Tibial nerve (tissue), 4 donors: ENCODE measurements at places on chromosomes 2 and 18.
A peak's percentile ranks its signal among the peaks of the same experiment; 100 is the strongest.

GRCh38 chr2:61443342-61444041 is 27.4 kb downstream of the USP34 start:
- DNase-seq, result no peak

DNA sequence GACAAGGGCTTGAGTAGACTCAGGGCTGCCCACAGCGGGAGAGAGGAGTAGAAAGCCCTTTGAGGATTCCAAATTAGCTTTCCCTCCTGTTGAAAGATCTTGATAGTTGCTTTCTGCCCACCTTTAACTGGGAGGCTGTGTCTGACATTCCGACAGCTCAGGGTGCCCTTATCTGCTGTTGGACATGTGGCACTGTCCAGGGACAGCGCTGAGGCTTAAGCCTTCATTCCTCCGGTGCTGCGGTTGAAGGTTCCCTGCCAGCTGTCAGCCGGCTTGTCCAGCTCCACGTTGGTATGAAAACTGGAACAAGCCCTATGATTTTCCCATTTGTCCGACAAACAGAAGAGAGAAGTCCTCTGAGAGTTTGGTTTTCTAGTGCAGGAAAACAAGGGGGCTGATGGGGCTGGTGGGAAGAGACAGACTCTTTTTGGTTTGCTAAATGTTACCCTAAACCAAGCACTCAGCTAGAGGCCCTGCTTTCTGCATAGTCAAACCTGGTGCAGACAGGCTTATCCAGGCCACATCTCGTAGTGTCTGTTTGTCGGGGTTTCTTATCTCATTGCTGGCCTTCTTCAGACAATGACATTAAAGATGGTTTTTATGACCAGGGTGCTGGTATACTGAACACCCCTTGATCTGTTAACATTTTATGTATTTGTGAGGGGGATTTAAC is 24.5 kb downstream of the GREB1 start:
- DNase-seq, result no peak

DNA sequence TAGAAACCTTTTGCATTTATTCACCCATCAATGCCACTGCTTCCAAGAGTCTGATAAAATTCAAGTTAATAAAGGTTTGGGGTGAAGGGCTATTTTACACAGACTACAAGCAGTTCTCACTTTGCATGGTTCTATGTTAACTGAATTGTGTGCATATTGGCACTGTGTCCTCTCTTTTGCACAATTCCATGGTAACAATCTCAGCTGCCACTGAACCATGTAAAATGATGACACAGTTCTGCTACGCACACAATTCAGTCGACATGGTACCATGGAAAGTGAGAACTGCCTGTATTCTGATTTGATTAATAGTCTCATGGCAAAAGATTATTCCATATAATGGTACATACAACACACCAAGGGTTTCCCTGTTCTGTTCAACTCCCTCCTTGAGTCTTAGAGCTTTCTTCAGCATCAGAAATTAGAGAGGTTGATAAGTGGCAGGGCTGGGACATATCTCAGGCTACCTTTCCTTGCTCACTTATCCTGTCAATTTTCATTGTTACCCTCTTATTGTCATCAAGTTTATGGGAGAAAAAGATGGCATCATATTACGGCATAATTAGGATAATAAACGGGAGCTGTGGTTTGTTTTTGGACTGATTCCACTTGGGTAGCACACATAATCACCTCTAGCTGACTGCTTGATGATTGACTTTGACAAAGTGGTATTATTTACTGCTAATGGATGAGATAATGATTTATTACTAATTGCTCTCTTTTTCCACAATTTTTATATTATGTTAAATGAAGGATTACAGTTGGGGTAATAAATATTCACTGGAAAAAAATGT is 139.3 kb upstream of the CREB1 start:
- DNase-seq, result no peak

- no peak for DNase-seq
These were observed 363.5 kb upstream of the TNP1 start for GRCh38 chr2:217223222-217223930.

DNA sequence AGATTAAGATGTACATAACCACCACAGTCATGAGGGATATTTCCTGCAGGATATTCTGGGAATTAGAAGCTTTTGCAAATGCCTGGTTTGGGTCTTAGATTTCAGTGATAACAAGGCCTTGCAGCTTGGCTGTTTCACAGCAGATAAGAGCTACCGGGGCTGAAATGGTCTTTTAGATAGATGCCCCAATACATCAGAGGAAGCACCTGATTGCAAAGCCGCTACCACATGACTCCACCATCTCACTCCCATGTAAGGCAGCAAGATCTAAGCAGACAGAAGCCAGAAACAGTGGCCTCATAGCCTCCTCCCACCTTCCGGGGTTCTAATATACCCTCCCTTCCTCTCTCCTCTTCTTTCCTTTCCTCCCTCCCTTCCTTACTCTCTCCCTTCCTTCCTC is 31.1 kb upstream of the EPG5 start:
- no peak for DNase-seq

GRCh38 chr2:65370387-65371073 is 61.9 kb downstream of the SPRED2 start:
- DNase-seq, result peak; percentile 57

DNA sequence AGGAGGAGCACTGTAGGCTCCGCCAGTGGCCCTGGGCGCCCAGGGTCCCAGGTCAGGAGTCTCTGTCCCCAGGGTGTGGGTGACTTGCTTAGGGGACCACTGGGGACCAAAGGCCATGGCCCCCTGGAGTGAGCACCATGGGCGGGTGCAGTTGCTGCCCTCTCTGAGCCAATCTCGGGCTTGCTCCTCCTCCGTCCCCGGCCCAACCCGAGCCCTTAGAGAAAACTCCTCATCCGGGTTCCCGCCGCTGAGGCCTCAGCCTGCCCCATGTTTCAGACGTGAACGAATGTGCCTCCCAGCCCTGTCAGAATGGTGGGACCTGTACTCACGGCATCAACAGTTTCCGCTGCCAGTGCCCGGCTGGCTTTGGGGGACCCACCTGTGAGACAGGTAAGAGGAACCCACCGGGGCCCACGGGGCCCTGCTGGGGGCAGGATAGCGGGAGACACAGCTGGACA is 38.6 kb downstream of the SNED1 start:
- no peak for DNase-seq

GRCh38 chr2:126890136-126890510 is 8.6 kb upstream of the TEX51 start:
- no peak for DNase-seq

DNA sequence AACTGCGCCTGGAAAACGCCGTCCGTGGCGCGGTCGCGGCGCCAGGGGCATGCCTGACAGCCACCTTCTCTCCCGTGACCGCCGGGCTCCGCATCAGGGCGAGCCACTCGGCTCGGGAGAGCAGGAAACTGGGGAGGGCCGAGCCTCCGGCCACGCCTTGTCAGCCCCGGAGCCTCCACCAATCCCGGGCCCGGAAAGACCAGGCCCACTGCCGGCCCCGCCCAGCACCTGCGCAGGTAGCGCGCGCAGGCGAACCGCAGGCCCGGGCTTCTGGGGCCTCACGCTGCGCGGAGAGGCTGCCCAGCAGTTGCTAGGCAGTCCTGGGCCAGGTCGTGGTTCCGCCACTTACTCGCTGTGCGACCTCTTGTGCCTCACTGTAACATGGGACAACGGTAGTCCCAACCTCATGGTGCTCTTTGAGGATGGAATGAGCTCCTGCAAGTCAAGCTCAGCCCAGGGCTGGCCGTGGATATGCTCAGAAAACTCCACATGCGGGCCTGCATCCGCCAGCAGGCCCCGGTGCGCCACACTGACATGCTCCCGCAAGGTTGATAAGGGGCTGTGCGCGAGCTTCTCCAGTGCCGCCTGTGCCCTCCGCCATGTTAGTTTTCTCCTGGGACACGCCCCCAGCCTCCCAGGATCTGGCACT is 97.1 kb downstream of the INHBB start:
- DNase-seq, result no peak

DNA sequence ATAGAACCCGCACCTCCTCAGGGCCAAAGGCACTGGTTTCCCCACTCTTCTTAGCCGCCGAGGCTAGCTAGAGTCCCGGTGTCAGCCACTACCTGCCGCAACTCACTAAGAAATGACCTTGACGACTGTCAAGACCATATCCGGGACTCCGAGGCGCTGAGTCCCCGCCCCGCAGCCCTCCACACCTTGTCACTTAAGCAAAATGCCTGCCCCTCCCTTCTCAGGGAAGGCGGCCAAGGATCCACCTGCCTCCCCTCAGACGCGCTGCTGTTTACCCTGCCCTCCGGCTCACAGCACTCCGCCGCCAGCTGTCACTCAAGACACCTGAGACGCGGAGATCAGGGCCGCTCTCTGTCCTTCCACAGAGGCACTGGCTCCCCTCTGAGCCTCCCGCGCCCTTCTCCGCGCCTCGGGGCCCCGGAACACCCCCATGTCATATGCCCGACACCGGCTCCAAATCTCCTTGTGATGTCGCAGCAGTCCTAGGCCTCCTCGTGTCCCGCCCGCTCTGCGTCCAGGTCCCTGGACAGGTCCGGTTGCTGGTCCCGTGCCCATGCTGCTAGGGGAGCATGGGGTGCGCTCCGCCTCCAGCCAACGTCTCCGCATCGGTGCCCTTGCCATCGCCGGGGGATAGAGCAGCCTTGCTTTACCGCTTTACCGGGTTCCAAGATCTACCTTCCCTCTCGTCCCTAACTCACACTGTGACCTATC is 32.5 kb upstream of the REG3G start:
- no peak for DNase-seq
